GM12864 (cell line): ENCODE measurements at places on chromosomes 13 and 19.

- DNase-seq = no peak
Measured at GRCh38 chr19:38699647-38700349, 44.5 kb downstream of the CAPN12 start.

- no peak for DNase-seq
Measured at GRCh38 chr13:44106266-44107152, 226.8 kb downstream of the LACC1 start.

- no peak for DNase-seq
Measured at GRCh38 chr13:82412749-82413148, 1469.5 kb downstream of the SLITRK1 start.

- DNase-seq = no peak
Measured at GRCh38 chr13:77492982-77493381, 42.5 kb upstream of the SCEL start.

DNA sequence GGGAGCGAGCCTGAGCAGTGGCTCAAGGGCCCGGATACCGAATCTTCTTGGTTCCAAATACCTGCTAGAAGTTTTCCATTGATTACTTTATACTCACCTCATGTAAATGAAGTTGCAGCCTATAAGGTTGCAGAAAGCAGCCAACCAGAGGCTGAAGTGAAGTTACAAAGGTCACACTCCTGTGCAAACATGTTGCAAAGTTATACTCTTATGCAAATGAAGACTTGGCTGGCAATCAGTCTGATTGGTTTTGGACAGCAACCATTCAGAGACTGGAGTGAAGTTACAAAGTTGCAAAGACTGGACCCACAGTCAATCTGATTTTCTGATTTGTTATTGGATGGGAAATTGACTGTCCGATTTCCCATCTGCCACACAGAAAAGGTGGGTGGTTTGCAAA lies 152.5 kb downstream of the GGACT start:
- no peak for DNase-seq

- no peak for DNase-seq
Measured at GRCh38 chr19:10776900-10777650, 58.9 kb downstream of the TMED1 start.

DNA sequence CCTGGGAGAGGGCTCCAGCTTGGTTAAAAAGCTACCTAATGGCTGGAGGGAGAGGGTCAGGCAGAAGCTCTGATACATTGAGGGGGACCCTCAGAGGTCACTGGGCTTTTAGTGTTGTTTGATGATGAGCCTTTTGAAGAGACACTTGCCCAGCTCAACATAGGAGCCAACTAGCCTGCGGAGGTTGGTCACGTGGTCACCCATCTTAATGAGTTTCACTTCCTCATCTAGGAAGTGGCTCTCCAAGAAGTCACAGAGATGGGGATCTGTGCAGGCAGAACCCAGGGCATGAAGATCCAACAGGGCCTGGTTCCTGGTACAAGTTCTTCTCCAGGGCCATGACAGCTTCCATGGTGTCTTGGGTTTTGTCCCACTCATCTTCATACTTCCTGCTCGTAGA lies 33.4 kb downstream of the IPO5 start:
- peak; percentile 31 for DNase-seq

- no peak for DNase-seq
Measured at GRCh38 chr13:28297341-28297740, 159.0 kb downstream of the PAN3 start.

GRCh38 chr19:57643734-57644133 lies 10.8 kb downstream of the ZNF211 start:
- DNase-seq = no peak

- DNase-seq = no peak
Measured at GRCh38 chr13:89988206-89988605, 1359.3 kb upstream of the MIR17HG start.

DNA sequence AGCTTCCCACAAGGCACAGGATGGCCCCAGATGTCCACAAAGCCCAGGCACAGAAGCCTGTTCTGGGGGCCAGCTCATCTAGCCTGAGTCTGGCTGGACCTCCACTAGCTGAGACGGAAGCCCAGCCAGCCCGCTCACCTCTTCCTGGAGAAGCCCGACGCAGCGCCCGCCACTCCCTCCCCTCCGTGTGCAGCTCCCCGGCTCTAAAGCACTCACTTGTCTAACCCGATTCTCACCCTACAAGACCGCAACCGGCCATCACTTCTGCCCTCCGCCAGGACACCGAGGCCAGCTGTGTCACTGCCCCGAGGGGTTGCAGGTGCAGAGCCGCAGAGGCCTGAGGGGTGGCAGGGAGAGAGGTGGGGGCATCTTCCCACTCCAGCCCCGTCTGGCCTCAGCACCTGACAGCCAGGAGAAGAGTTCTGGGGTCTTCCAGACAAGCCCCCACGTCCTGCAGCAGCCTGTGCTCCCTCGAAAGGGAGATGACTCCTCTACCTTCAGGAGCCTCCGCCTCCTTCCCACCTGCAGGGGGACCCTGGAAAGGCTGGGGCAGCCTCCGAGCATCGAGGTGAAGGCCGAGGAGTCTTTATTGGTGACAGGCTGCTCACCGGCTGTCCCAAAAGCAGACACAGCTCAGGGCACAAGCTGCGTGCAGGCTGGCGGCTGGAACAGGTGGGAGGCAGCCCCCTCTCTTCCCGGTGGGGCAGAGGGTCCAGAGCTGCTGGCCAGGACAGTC lies 5.9 kb upstream of the DIRAS1 start:
- no peak for DNase-seq
